ENCODE measurements at places on chromosomes 5 and 9.

DNA sequence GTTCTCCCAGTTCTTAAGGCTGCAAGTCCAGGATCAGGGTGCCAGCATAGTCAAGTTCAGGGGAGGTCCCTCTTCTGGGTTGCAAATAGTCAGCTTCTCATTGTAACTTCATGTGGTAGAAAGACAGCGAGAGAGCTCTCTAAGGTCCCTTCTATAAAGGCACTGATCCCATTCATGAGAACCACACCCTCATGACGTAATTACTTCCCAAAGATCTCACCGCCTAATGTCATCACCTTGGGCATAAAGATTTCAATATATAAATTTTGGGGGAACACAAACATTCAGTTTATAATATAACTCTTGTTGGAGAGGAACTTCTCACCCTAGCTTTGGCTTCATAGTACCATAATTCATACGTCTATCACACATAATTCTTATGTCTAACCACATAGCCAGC is 203.9 kb upstream of the VLDLR start:
- DNase-seq, result no peak

- DNase-seq, result no peak
Observed at GRCh38 chr5:139671096-139671841, 23.1 kb downstream of the CXXC5 start.

DNA sequence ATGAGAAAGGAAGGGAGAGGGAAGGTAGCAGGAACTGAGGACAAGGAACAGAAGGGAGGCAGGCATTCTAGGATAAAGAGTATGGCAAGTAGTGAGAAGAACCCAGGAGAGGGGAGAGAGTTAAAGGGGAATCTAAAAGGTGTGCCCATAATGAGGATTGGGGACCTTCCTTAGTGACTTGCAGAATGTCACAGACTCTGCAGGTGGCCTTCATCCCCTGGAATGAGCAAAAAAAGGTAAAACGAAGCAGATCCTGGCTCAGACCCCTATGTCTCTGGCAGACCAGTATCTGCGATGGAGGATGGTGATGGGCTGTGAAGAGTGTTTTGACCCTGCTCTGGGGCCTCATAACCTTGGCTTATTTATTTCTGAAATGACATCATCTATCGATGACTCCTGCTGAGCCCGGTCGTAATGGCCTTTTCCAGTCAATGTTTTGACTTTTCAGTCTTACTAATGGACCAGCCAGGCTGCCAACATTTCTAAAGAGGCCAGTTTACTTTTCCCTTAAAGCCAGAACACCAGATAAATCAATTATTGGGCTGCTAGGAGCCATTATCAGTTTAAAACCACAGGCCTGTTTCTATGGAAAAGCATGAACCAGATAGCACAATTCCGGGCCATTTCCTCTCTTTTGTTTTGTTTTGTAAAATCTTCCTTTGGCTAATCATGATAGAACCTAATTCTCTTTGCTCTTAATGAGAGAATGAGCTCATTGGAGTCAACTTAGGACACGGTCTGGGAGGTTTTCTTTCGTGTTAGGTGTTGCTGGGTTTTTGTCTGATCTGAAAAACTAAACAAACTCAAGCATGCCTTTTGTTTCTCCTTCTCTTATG is 3.1 kb downstream of the TMOD1 start:
- no peak for DNase-seq

DNA sequence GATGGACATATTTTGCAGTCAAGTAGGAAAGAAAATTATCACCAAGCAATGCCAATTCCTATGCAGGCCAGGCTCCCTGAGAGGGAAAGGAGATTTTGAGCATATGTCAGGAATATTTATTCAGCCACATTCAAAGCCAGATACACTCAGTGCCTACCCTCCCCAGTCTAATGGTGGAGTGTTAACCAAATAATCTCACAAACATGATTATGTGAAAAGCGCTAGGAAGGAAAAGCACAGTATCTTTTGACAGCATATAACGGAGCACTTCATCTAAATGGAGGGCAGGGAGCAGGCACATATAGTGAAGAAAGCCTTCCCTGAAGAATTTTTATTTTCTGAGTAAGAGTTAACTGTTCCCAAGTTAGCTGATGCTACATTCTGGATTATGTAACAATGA is 80.3 kb upstream of the SLC30A5 start:
- DNase-seq, result no peak

- no peak for DNase-seq
Observed at GRCh38 chr9:70656281-70656680, 241.8 kb upstream of the KLF9 start.

DNA sequence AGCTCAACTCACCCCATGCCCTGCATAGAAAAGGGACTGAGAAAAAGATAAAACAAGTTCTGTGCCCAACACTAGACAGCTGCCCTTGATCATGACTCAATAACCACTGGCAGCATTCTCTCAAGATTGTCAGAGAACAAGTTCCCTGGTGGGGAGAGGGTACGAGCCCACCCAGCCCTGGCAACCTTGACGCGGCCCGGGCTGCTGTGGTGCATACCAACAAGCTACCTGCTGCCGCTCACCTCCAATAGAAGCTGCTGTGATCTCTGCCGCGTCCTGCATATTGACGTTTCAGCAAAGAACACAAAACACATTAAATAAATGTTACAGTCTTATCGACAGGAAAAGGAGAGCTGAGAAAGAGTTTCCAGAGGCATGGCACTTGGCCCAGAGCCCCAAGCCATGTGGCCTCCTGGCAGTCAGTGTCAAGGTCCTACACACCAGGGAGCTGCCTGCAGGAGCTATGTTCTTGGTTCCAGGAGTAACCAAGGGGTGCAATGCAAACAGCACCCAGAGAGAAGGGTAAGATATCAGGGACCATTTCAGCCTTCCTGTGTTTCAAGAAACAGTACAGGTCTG is 28.3 kb downstream of the WHRN start:
- DNase-seq, result no peak

DNA sequence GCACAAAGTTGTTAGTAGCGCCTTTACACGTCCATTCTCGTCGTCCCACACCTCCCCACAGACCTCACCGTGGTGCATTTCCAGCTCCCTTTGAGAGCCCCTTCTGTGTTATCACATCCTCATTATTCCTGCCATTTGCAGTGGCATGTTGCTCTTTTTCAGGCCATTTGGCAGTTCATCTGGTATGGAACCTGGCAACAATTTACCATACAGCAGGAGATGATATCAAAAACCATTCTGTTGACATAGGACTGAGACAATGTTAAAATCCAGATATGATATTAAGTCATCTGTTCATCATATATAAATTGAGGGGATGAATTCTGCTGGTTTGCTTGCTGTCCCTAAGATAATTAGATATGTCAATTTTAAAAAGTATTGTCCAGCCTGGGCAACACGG is 83.0 kb downstream of the TMEM174 start:
- no peak for DNase-seq

- no peak for DNase-seq
Observed at GRCh38 chr9:90274725-90275124, 367.9 kb downstream of the DIRAS2 start.

DNA sequence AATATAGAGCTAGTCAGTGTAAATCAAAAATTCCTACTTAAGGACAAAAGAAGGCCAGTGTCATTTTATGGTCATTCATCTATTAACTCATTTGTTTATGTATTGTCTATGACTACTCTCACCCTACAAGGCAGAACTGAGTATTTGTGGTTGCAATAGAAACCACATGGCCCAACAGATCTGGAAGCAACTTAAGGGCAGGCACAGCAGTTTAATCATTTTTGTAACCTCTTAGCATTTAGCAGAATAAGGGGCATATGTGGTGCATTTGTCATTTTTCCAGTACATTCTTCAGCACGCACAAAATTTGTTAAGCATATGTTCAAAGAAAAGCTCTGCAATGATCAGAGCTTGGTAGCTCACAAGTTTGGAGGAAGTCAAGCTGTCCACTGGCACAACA is 1.1 kb downstream of the FKBP15 start:
- no peak for DNase-seq

DNA sequence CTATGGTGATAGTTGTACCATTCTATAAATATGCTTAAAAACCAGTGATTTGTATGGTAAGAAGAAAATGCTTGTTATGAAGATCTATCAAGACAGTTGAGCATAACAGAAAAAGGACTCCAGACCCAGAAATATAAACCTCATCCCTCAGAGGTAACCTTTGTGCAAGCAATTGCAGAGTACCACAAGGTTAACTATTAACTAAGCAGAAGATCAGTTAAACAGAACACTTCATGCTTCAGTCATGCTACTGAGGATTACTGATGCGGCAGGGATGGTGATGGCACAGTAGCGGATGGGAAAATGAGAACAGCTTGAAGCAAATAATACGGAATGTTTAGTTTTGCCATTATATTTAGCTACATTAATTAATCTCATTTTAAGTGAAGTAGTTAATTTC is 45.5 kb downstream of the IARS1 start:
- DNase-seq, result no peak

DNA sequence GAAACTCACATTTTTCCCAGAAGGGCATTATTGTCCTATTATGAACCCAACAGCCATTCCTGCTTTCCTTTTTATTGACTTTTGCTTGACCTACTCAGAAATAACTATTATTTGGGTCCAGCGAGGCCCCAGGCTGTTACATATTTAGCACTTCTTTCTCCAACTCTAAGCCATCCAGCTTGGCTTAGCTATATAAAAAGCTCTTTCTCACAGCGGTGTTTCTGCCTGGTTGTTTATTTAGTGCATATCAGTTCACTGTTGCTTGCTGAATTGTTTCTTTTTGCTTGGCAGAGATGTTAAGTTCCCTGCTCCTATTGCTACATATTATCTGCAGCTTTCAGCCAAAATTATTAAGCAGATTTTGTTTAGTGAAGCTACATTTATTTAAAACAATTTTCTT is 1156.8 kb upstream of the SEMA6A start:
- DNase-seq, result no peak

DNA sequence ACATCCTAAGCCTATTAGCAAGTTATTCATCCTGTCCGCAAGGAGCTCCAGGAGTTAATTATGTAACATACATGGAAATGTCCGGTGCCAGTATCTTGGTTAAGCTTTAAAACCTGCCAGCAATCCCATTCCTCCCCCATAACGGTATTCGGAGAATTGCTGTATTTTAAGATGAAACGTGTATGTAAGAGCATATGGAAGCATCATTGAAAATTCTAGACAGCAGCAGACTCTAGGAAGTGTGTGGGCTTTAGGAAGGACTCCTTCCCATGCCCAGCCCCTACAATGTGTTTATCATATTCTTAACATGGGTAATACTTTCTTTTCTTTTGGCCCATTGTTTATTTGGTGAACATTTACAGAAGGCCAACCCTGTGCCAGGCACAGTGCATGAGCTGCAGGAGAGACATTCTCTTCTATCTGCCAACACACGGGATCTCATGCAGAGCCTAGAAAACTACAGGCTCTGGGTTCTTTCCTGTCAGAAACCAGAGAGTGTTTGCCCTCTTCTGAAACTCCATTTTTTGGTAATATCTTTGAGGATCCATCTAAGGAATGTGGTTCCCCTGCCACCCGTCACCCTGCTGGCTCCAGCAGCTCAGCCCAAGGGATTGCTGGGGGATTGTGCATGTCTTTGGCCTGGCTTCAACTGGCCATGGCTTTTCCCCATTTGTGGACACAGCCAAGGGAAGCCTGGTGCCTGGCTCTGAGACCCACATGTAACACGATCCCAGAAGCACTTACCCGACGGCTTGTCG is 15.1 kb downstream of the ANGPTL2 start:
- no peak for DNase-seq

GRCh38 chr5:73818357-73818756 is 192.4 kb downstream of the ARHGEF28 start:
- DNase-seq, result no peak

GRCh38 chr5:53871050-53871449 is 310.6 kb downstream of the NDUFS4 start:
- no peak for DNase-seq

GRCh38 chr9:14618836-14619420 is 74.3 kb downstream of the ZDHHC21 start:
- no peak for DNase-seq

DNA sequence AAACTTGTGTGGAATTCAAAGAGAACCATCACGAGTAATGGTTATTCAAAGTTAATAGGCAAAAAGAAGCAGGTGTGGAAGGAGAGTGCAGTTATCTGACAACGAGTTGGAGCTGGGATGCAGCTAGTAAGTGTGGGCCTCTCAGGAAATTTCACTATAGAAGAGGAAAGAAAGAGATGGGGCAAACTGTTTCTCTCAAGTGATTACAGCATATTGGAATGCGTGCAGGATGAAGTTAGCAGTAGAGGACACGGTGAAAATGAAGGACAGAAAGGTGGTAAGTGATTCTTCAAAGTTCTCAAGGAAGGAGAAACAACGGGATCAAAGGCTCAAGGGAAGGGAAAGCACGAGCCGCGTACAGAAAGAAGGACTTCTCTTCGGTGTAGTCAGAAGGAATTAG is 84.0 kb downstream of the ADAMTS12 start:
- no peak for DNase-seq

- no peak for DNase-seq
Observed at GRCh38 chr9:137357166-137357565, 55.1 kb upstream of the NRARP start.

- DNase-seq, result no peak
Observed at GRCh38 chr5:2522372-2522771, 229.1 kb downstream of the IRX2 start.

- DNase-seq, result no peak
Observed at GRCh38 chr5:104702212-104702611, 1139.6 kb upstream of the NUDT12 start.

DNA sequence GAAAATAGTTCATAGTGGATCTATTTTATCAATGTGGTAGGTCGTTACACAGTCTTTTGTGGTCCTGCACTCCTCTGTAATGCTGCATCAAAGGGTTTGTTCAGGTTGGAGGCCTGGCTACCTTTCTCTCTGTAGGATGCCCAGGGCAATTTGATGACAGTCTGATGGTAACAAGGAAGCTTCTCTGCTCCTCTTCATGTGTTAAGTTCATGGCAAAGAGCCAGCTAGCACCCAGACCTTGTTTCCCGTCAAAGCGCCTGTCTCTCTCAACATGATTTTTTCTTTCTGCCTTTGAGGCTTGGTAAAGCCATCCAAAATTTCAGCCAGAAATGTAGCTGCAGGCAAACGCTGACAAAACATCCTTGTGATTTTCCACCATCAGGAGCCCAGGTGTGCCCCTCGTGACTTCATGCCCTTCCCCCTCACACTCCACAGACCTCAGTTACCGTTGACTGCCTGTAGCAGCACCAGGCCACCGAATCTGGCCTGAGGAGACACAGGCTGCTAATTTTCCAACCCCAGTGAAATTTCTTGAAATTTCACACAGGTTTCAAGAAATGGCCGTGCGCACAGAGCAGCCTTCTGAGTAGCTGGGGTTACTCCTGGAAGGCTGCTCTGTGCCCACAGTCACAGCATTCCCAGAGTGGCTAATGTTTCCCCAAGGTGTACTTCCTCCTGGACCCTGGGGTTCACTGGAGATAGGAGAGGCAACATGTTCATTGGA is 292.7 kb downstream of the CWC27 start:
- no peak for DNase-seq

- no peak for DNase-seq
Observed at GRCh38 chr5:80181618-80182211, 74.1 kb downstream of the SERINC5 start.

DNA sequence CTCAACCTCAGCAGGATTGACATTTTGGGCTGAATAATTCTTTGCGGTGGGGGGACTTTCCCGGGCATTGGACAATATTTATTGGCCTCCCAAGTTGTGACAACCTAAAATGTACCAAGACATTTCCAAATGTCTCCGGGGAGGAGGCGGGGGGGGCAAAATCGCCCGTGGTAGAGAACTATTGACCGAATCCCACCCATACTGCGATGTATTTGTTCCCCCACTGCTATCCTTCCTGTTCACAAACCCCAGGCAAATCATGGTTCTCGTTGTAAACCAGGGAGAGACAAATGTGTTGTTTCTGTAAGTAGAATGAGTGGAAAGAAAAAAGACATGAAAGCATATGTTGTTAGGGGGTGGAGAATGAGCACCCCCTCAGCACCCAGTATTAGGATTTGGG is 141.9 kb downstream of the PSAT1 start:
- no peak for DNase-seq

GRCh38 chr9:108161503-108161902 is 671.9 kb upstream of the KLF4 start:
- no peak for DNase-seq

All from stimulated activated CD4-positive, alpha-beta T cell treated with anti-CD3 and anti-CD28 coated beads, Interleukin-1b, Interleukin-23, amount 100 ng/mL, for 1 hour (primary cell).